ENCODE measurements at places on chromosomes 12 and 14.

DNA sequence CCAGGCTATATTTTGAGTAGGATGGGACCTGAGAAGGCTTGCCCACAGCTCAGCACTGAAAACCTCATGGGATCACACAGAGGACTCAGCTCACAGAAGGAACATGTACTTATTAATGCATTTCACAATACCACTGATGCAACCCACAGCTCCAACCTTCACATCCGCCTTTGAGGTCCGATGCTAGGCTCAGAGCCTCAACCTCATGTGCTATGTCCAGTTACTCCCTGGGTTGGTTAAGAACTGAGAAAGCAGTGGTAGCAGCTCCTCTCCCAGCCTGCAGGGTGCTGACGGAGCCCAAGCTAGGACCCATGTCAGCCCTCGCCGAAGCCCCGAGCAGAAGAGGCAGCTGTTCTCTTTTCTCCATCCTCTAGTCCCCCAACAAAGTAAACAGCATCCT, 52.9 kb downstream of the SPTB start:
- DNase-seq, result no peak

DNA sequence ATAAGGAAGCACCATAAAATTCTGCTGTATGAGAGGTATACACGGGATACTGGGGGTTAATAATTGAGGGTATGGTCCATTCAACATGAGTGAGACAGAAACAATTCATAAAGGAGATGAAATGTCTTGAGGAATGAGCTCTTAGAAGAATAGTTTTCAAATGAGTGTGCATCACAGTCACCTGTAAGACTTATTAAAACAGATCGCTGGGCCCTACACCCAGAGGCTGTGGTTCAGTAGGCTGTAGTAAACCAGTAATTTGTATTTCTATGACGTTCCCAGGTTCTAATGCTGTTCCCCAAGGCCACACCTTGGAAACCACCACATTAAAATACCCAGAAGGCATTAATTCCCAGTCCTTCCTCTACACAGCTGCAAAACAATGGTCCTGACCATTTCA, 49.6 kb downstream of the CAND1 start:
- no peak for DNase-seq

- no peak for DNase-seq
These were observed 310.5 kb downstream of the ETNK1 start for GRCh38 chr12:22935501-22935900.

- DNase-seq, result no peak
These were observed 4.4 kb upstream of the PRDM4 start for GRCh38 chr12:107765316-107765715.

- no peak for DNase-seq
These were observed 33.5 kb upstream of the SPIC start for GRCh38 chr12:101441461-101442224.

GRCh38 chr14:22887260-22887989, 4.4 kb downstream of the REM2 start:
- DNase-seq, result no peak

- DNase-seq, result no peak
These were observed 11.5 kb downstream of the AK7 start for GRCh38 chr14:96403409-96403808.

DNA sequence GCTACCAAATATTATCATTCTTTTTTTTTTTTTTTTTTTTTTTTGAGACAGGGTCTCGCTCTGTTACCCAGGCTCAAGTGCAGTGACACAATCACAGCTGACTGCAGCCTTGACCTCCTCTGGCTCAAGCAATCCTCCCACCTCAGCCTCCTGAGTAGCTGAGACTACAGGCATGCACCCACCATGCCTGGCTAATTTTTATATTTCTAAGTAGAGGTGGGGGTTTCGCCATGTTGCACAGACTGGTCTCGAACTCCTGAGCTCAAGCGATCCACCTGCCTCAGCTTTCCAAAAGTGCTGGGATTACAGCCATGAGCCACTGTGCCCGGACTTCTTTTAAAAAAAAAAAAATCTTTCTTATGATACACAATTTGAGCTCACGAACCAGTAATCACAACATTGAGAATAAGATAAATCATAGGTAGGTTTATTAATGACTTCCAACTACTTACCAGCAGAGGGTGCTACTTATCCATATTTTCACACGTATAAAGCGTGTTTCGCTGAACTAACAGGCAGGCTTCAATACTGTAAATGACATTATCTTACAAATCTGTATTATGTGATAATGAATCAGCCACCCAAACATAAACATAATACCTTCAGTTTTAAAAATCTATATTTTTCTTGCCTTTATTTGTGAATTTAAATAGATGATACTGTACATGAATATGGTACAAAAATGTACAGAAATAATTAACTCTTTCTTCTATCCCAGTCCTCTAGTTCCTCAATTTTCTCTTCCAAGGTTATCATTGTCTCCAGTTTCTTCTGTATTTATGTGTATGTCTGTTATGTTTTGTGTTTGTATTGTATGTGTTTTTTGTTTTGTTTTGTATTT, 42.5 kb upstream of the BCAT1 start:
- DNase-seq, result peak; percentile 79

- no peak for DNase-seq
These were observed 53.0 kb downstream of the PAPLN start for GRCh38 chr14:73290279-73290678.

Measured in HAP-1 (cell line).